Stromal cell of bone marrow (primary cell): ENCODE measurements at places on chromosomes 5 and 9.

- no peak for DNase-seq
Measured at GRCh38 chr5:40733879-40734563, 21.7 kb downstream of the TTC33 start.

GRCh38 chr9:129121483-129121882 is 10.3 kb downstream of the PTPA start:
- DNase-seq = no peak

DNA sequence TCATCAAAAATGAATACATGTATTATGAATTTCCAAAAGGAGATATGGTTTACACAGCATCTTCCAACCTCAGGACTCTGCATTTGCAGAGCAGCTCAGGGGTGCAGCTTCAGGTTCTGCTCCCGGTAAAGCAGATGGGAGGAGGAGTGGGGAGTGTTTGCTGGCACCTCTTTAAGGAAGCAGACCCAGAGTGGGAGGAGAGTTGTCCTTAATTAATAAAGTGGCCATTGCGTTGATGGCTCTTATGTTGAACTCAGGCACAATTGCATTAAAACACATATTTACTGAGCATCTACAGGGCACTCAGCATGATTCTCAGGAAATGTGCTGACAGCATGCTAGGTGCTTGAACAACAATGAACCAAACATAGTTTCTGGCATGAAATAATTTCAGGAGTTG is 121.0 kb downstream of the PDZD2 start:
- DNase-seq = no peak

DNA sequence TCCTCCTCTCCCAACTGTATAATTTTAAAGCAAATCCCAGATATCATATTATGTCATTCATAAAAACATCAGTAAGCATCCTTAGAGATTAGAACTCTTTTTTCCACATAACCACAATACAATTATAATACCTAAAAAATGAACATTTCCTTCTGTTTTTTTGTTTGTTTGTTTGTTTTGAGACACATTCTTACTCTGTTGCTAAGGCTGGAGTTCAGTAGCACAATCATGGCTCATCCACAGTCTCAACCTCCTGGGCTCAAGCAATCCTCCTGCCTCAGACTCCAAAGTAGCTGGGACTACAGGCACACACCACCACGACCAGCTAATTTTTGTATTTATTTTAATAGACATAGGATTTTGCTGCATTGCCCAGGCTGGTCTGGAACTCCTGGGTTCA is 8.0 kb downstream of the F2R start:
- DNase-seq = no peak

DNA sequence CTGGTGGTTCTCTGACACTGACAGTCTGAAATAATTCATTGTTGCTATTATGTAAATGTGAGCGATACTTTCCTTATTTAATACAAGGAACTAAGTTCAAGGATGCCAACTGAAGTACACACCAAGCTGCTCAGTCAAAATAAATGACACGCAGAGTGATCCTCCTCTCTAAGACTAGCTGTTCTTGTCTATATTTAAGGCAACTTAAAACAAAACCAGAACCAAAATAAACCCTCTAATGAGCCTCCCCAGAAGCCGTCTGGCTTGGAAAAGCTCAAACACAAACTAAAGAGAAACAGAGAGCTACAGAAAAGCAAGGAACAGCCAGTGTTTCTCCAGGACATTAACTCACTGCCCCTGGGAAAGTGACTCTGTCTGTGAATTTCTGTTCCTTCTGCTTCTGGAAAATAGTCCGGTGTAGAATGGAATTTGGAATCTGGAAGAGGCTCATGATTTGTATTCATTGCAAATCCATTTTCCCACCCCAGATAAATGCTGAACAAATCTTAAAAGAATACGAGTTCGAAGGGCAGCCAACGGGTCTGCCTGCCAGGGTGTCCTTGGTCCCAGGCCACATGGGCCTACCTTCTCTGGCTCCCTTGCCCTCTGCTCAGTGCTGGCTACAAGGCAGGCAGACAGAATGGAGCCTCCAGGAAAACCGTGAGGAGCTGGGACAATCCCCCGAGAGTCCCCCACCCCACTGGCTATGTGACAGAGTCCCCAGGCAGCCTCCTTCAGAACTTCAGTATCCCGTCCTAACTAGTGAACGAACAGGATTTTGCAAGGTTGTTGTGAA is 14.8 kb downstream of the GGTA1 start:
- no peak for DNase-seq

DNA sequence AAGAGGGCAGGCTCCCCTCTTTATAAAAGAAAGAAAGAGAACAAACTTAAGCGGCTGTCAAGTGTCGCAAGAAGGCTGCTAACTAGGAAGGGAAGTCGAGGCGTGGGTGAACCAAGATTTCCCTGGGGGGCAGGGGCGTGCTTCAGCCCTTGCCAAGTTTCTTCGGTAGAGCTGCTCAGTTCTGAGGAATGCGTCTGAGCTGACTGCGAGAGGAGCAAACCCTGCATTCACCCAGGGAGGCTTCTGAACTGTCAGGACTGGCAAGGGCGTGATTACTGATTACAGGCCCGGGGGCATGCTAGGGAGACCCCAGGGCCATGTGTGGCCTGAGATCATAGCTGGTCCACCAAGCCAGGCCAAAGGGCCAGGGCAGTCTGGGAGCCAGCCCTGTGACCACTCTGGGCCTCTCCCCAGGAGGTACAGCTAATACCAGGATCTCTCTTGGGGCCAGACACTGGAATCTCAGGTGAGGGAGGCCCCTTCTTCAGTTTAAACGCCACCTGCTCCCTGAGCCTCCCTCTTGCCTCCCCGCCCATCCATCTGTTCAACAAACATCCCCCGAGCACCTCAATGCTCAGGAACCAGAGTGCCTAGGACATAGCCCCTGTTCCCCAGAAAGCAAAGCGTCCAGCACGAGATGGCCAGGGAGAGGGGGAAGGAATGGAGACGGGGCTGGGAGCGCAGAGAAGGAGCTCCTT is 30.9 kb downstream of the SARDH start:
- DNase-seq = peak; percentile 50

DNA sequence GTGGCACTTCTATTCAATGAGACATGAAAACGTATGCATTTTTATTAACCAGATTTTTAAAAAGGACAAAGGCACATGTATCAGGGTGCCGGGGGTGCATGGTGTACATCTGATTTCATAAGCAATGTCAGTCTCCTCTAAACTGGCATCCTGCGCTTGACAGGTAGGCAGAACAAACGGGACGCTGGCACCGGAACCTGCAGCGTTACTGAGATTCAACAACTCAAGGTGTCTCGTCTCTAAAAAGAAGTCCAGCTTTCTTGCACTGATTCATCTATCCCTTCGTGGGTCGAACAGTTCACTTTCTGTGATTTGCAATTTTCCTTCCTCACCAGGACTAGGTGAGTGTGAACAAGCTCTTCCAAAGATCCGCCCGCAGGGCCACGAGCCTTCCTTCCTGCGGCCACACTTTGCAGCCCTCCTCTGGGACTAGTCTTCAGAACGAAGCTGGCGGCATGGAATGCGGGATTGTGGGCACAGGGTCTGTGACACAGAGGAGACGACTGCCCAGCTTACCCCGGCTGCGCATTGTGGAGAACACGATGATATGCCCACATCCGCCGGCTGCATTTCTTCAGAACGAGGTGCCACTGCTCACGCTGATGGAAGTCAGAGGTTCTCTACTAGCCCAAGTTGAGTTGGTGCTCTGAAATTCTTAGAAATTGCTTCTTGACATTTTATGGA is 7.2 kb downstream of the SLC6A3 start:
- no peak for DNase-seq

DNA sequence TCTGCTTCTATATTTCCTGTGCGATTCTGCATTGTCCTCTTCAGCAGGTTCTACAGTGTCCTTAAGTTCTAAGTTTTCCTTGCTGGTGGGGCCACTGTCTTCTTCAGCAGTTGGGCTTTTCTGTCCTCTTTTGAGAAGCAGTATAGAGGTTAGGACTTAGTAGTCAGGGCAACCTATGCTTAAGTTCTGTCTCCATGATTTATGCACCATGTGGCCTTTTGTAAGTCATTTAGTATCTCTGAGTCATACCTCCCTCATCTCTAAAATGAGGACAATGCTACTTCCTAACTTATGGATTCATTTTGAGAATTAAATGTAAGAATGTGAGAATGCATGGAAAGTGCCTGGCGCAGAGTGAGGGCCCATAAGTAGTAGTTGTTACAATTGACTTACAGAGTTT is 46.8 kb downstream of the GRIN3A start:
- no peak for DNase-seq

- no peak for DNase-seq
Measured at GRCh38 chr5:24005384-24005783, 498.0 kb downstream of the PRDM9 start.

- DNase-seq = no peak
Measured at GRCh38 chr5:89545626-89546025, 662.6 kb upstream of the MEF2C start.

- DNase-seq = peak; percentile 62
Measured at GRCh38 chr5:93058309-93058708, 522.7 kb downstream of the NR2F1-AS1 start.

GRCh38 chr5:61251874-61252642 is 80.0 kb upstream of the ZSWIM6 start:
- DNase-seq = no peak
